ENCODE measurements at places on chromosomes 16 and 17.
A peak's percentile ranks its signal among the peaks of the same experiment; 100 is the strongest.

- no peak for DNase-seq
Observed at GRCh38 chr17:10177913-10178505, 20.4 kb downstream of the GAS7 start.

- DNase-seq: no peak
Observed at GRCh38 chr16:49487746-49488145, 114.1 kb downstream of the C16orf78 start.

DNA sequence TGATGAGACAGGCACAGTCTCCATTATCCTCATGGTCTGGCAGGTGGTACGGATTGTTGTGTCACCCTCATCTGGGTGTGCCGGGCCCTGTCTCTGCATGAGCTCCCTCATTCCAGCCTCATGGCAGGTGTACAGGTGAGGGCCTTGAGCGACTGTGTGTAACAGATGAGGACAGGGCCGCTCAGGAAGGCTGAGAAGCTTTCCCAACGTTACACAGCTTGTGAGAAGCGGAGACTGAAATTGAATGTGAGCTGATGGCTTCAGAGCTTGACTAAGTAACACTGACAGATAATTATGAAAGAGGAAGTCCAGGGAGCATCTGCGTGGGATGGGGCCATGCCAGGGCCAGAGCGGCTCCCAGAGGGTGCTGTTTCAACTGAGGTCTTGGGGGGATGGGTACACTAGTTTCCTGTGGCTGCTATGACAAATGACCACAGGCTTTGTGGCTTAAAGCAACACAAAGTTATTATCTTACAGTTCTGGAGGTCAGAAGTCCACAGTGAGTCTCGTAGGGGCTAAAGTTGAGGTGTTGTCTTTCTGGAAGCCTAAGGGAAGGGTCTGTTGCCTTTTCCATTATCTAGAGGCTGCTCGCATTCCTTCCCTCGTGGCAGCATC is 36.7 kb downstream of the CMIP start:
- peak; percentile 40 for DNase-seq

DNA sequence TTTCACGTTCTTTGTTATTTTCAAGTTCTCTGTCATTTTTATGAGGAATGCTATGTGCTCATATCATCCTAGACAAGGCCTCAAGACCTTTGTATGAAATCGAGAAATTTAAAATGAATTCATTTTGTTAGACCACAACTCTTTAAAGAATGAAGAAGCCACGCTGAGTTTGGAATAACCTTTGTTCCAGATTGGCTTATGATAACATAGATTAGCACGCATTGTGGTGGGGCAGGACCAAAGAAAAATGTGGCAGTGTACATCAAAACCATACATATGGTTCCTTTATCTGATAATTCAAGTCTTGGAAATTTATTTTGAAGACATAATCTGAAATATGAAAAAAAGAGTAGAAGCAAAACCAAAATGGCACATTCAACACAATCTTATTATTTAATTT is 2.2 kb downstream of the HSD17B2 start:
- DNase-seq: no peak

GRCh38 chr17:46059486-46059885 is 60.4 kb downstream of the STH start:
- no peak for DNase-seq

GRCh38 chr16:88058817-88059216 is 107.6 kb downstream of the BANP start:
- DNase-seq: no peak

DNA sequence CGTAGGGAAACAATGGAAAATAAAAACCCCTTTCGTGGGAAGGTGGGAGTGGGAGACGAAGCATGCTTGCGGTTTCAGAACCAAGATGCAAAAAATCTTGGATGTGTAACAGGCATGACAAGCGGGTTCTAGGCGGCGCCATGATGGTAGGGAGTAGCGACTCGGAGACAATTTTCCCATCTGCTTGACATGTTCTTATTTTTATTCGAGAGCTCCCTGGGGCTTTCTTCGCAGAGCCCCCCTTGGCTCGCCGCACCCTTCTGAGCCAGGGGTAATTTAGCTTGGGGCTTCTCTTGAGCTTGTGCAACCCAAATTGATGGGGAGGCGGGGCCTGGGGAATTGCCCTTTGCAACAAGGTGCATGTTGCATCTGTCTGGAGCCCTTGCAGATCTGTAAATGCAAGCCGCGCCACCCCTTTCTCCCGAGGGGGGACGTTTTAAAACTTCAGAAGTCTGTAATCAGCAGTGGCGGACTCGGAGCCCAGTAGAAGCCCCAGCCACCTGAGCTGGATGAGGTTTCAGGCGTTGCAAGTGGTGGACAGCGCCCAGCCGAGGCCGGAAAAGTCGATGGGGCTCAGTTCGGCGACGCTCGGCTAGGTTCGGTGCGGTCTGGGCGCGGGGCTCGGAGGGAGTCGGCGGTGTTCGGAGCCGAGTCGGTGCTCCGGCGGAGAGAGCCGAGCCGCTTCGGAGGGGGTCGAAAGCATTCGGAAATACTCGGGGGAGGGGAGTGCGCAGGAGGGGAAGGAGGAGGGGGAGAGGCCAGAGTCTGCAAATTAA is 2.9 kb downstream of the GNAO1 start:
- peak; percentile 75 for DNase-seq

GRCh38 chr17:78253946-78254672 is 22.7 kb downstream of the TMEM235 start:
- DNase-seq: peak; percentile 86

GRCh38 chr17:74599023-74599399 is 6.9 kb upstream of the CD300LD start:
- no peak for DNase-seq

- no peak for DNase-seq
Observed at GRCh38 chr16:19338335-19338734, 52.8 kb downstream of the CLEC19A start.

DNA sequence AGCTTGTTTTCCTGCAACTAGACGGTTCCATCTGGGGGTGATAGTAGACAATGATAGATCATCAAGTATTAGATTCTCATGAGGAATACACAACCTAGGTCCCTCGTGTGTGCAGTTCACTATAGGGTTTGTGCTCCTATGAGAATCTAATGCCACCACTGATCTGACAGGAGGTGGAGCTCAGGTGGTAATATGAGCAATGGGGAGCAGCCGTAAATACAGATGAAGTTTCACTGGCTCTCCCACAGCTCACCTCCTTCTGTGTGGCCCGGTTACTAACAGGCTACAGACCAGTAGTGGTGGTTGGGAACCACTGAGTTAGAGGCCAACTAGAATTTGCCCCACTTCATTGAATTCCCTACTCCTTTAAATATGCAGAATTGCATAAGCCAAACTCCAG is 147.5 kb upstream of the HSBP1 start:
- no peak for DNase-seq

DNA sequence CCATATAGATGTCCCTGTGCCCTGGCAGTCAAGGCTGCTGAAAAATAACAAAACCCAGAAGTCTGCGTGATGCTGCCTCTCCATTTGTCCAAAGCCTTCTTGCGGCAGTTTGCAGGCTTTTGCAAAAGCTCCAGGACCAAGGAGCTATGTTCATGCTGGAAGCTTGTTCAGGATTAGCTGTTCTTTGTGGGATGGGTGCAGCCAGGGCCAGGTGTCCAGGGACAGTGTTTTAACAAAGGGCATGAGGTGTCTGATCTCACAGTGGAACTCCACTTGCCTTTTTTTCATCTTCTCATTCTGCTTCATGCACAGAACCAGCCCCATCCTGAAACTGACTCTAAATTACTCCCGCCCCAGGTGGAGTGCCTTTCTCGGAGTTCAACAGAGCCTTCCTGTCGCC is 31.7 kb upstream of the STH start:
- DNase-seq: no peak

GRCh38 chr16:90057738-90058173 is 19.4 kb downstream of the PRDM7 start:
- DNase-seq: peak; percentile 22

DNA sequence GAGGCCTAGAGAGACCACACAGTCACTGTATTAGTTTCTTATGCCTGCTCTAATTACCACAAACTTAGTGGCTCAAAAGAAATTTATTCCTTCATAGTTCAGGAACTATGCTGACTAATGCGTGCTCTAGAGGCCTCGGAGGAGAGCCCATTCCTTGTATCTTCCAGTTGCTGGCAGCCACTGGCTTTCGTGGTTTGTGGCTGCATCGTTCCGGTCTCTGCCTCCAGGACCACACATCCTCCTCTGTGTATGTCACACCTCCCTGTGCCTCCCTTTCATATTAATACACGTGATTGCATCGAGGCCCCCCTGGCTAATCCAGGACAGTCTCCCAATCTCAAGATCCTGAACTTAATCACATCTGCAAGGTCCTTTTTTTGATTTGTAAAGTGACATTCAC is 16.9 kb upstream of the MYLK3 start:
- no peak for DNase-seq

DNA sequence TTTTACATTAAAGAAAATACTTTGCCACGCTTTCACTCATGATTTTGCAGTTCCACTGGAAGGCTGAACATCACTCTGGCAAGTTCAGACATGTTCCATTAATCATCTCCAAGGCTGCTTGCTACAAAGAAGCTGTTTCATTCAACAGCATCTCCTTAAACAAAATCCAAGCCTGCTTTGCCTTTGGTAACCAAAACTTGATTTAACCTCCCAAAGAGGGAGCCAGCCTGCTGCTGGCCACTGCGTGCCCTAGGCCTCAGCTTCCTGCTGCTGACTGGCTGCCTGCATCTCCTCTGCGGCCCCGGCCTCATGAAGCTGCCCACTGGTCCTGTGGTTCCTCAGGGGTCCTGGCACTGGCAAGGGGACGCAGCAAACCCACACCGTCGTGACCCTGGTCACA is 31.8 kb downstream of the ANKRD11 start:
- no peak for DNase-seq

DNA sequence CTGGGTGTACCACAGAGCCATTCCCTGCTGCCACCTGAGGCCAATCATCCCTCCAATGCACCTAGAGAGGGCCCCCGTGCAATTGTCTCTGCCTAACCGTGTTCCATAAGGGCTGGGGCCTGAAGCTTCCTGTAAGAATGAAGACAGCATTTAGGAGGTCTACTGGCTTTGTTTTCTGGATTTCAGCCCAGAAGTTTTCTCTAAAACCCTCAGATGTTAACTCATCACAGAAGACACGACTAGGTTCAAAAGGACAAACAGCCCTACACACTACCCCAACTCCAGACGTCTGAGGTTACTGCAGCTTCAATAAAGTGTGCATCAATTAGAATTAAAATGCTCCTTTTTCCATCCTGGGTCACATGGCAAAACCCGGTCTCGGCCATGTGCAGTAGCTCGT is 10.8 kb upstream of the DRG2 start:
- no peak for DNase-seq

- DNase-seq: no peak
Observed at GRCh38 chr17:32100971-32101631, 41.2 kb upstream of the RHOT1 start.

GRCh38 chr17:2380950-2381649 is 19.8 kb downstream of the MNT start:
- no peak for DNase-seq

DNA sequence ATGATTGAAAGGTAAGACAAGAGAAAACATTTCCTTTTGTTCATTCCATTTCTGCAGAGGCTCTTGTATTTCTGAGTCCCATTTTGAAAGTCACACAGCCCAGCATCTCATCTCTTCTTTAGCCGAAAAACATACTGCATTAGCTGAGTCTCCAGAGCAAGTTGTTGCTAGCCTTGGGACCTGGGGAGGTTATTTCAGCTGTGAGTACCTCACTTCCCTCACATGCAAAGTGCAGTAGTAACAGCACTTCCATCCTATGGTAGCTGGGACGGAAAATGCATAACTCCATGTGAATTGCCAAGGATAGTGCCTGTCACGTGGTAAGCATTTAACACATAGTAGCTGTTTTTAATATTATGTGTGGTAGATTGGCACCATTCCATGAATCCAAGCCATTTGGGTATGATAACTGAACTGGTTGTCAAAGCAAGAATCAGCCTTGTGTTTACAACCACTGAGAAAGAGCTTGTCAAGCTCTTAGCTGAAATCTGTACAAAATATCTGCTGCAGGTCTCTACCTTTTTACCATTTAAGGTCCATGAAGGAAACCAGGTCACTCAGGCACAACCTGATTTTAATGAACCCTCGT is 345.7 kb downstream of the CDH13 start:
- no peak for DNase-seq

DNA sequence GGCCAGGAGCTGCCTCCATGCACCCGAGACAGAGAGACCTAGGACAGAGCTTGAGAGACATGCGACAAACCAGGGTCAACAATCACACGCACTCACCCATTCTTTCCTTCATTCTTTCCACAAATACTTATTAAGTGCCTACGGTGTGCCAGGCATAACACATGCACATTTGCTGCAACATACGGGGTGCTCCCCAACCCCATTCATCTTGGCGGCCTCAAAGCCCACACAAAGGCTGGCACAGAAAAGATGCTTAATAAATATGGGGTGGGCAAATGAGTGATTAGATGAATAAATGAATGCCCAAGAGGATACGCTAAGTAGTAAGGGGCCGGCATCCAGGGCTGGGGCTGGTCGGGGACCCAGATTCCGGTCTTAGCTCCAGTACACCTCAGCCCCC is 117.9 kb downstream of the ZNF423 start:
- no peak for DNase-seq

- no peak for DNase-seq
Observed at GRCh38 chr16:75063549-75064088, 53.0 kb downstream of the LDHD start.

GRCh38 chr17:59642565-59642964 is 22.9 kb downstream of the CLTC start:
- no peak for DNase-seq

GRCh38 chr17:55452139-55452790 is 30.6 kb upstream of the MMD start:
- DNase-seq: no peak

GRCh38 chr17:72452286-72453173 is 331.7 kb downstream of the SOX9 start:
- DNase-seq: no peak

- no peak for DNase-seq
Observed at GRCh38 chr17:53949473-53950090, 126.9 kb downstream of the KIF2B start.

GRCh38 chr16:57472665-57473060 is 10.2 kb downstream of the POLR2C start:
- no peak for DNase-seq

GRCh38 chr16:58501242-58502131 is 1.5 kb downstream of the NDRG4 start:
- peak; percentile 50 for DNase-seq
